ENCODE measurements at places on chromosomes 2 and 18. TPM values are rescaled to one million over a fixed set of nuclear protein-coding genes. Genes with fewer than 3 reads are reported as not detected.
A peak's percentile ranks its signal among the peaks of the same experiment; 100 is the strongest.

GRCh38 chr2:70091816-70092215, 4.5 kb downstream of the PCBP1 start:
- no peak for DNase-seq

DNA sequence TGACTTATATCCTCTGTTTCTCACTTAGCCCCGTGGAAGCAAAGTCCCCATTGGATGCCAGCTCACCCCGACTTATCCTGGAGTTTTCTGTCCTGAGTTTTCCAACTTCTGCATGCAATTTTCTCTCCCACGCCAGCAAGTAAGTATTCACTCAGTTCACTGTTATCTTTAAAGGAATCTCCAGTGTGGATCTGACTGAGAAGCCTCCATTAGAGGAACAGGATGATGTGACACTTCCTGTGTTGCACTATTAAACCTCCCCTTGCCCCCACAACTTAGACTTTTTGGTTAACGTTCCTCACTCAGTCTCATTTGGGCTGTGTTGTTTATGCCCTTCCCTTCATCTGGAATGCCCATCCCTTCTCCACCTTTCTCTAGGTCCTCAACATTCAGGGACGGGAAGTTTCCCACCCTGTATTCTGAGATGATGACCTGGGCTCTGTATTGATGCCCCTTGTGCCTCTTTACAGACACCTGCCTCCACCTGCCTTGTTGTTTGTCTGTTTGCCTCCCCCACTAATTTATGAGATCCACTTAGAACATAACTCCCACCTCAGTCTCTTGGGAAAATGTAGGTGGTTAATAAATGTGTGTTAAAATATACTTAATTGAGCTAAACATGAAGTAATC, 536.1 kb upstream of the RAB6C start:
- no peak for DNase-seq

DNA sequence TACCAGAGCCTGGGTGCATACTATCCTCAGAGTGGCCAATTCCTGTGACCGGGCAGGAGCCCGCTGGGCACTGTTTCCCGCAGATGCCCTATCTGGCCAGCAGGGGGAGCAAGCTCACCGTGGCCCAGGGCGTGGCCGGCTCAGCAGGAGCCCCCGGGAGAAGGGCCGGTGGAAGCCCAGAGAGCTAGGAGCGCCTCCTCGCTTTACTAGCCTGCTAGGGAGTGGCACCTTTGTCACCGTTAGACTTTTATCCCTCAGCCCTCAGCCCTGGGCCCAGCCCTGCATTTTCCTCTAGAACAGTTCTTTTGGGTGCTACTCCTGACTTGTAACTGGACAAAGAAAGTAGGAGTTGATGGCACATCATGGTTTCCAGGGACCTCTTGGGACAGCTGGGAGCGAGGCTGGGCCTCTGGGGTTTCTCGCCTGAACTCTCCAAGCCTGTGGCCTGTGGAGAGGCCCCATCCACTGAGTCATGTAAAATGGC, 24.0 kb downstream of the TMEM177 start:
- DNase-seq: peak; percentile 82

DNA sequence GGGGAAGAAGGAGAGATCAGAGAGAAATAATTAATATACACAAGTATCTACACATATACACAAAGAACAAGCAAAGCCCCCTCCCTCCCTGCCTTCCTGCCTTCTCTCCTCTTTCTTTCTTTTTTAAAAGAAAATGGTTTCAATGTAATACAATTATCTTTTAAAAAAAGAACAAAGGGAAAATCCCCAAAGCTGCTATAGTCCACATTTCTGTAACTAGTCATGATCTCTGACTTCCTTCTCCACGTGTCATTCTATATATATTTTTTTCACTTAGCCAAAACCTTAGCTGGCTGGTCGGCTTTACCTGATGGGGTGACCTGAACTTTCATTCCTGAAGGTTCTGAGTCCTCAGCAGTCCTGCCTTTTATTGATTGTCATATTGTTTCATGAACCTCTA, 44.3 kb downstream of the MAP3K20 start:
- no peak for DNase-seq

GRCh38 chr18:13221869-13222855, 3.6 kb downstream of the LDLRAD4 start:
- no peak for DNase-seq

- DNase-seq: no peak
Observed at GRCh38 chr18:40532046-40532445, 1423.0 kb upstream of the PIK3C3 start.

- DNase-seq: peak; percentile 37
Observed at GRCh38 chr2:237627441-237628246, at the start of gene LRRFIP1. Gene LRRFIP1 (plus strand): TSS chr2:237627587. CDS start chr2:237627645, 58 bp downstream.

GRCh38 chr2:42568401-42569115, at the start of gene MTA3:
Gene MTA3 (plus strand): TSS chr2:42568632. CDS start chr2:42568746, 114 bp downstream.
- DNase-seq: peak; percentile 81

DNA sequence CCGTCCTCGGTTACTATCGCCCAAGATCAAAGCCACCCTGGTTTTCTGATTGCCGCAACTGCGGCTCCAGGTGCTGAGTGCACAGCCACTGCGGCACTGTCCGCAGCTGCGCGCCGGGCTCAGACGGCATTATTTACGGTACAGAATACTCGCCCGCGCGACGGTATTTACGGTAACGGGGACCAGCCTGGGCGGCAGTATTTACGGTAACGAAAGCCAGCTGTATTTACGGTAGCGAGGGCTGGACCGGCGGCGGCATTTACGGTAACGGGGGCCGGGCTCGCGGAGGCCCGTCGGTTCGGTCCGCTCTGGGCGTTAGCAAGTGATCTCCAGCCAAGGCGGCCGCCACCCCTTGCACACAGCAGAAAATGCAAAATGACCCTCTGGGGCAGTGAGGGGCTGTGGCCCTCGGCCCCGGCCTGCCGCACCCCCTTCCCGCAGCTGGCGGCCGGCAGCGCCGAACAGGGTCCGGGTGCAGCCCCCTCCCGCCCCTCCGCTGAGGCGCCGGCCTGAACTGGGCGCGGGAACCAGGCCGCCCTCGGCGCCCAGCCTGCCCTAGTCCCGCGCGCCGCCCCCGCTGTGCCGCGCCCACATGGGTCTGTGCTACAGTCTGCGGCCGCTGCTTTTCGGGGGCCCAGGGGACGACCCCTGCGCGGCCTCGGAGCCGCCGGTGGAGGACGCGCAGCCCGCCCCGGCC, at the start of gene GNAL:
GNAL (plus strand) TSS at position 293 of the 697 bp plus-strand sequence; CDS start at position 593, 300 bp downstream.
- DNase-seq: peak; percentile 82

GRCh38 chr2:31166925-31167324, 28.7 kb upstream of the GALNT14 start:
- no peak for DNase-seq

DNA sequence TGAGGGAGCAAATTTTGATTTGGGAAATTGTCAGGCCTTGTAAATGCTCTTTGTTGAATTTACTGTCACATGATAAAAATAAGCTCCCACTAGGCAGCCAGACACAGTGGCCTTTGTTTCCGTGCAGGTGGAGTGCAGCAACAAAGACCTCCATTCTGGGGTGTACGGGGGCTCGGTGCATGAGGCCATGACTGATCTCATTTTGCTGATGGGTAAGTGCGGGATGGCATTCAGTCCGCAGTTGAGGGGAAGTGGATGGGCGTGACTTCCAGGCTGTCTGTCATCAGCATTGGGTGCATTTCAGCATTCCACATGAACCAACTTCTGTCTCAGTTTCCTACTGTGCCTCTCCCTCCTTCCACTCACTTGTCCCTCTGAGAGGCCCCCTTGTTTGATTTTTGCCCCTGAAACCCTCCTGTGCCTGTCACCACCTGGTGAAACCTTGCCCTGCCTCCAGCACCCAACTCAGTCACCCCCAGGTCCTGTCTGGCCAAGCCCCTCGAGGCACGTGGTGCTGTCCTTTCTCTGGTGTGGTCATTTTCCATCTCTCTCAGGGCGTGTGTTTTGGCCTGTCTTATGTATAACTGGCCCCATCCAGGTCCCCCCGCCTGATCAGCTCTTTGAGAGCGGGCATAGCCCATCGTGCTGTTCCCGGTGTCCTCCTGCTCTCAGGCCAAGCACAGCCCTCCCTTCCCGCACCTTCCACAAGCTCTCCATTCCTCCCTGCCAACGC, 16.3 kb downstream of the CNDP2 start:
- DNase-seq: no peak

DNA sequence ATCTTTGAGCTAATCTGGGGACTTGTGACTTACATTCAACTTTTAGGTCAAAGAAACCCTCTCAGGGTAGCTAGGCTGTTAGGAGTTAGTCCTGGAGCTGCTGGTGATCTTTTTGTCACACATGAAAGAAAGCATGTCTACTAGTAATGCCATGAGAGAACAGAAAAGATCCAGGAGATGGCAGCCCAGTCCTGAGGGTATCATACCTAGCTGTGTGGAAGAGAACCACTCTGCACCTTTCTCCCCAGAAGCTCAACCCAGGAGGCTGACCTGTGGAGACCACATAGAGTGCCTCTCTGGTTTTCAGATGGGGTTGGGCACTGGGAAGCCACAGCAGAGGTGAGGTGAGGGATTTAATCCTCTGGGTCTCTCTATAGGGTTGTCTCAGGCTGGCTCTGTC, 460.2 kb upstream of the UBE2E3 start:
- no peak for DNase-seq

- DNase-seq: no peak
Observed at GRCh38 chr2:139885921-139886498, 1105.8 kb upstream of the NXPH2 start.

DNA sequence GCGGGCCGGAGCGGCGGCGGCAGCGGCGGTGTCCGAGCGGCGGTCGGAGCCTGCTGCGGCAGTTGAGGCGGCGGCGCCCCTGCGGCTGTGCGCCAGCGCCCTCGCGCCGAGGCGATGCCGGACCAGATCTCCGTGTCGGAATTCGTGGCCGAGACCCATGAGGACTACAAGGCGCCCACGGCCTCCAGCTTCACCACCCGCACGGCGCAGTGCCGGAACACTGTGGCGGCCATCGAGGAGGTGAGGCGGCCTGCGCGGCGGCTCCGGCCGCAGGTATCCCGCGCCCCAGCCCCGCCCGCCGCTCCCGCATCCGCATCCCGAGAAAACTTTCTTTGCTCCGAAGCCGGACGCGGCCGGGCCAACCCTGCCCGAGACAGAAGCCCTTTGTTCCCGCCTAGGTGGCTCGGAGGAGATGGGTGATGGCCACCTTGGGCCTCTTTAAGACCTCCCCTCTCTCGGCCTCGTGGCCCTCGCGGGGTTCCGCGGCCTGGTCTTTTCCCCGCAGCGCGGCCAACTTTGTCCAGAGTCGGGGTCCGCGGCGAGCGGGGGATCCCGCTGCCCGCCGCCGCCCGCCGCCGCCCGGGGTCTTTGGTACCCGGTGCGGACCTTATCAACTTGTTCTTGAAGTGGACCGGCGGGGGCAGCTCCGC, 504 bp downstream of the ASAP2 start:
- peak; percentile 22 for DNase-seq

DNA sequence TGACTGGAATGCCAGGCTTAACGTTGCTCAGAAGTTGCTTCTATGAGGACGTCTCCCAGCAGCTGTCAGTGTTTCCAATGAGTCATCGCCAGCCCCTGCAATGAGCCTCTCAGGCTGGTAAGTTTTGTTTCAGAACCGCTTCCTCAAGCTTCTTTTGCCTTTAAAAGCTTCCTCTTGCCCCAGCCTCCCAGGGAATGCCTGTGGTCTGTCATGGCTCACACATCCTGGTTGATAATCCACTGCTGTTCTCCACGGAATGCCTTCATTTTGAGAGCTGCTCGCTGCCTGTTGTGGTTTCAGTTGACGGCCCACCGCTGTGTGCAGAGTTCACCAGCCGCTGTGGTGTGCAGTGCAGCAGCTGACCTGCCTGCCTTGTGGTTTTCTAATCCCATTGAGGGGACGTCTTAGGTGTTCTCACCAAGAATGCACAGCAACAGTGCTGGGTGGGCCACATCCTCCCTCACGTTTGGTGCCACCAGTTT, 96.4 kb downstream of the RTP5 start:
- peak; percentile 90 for DNase-seq

GRCh38 chr2:45009928-45010701, 863 bp upstream of the SIX2 start:
- DNase-seq: no peak

- no peak for DNase-seq
Observed at GRCh38 chr2:32379352-32379751, 22.5 kb downstream of the BIRC6 start.

GRCh38 chr2:121527009-121527682, 3.5 kb upstream of the RNU4ATAC start:
- DNase-seq: peak; percentile 72

GRCh38 chr2:121030523-121030922, 254.5 kb downstream of the TFCP2L1 start:
- no peak for DNase-seq

- peak; percentile 66 for DNase-seq
Observed at GRCh38 chr18:21179590-21180220, 62.3 kb upstream of the GREB1L start.

GRCh38 chr2:439556-440402, 151.9 kb upstream of the ALKAL2 start:
- no peak for DNase-seq

- peak; percentile 73 for DNase-seq
Observed at GRCh38 chr18:813172-814071, 1.4 kb upstream of the YES1 start.

GRCh38 chr18:73283788-73284187, 416.0 kb upstream of the NETO1 start:
- DNase-seq: no peak

- DNase-seq: no peak
Observed at GRCh38 chr2:207067473-207067872, 98.3 kb downstream of the KLF7 start.

The ANKRD30B gene
- not detected for total RNA-seq

The MYOM1 gene
- 0.95 TPM for total RNA-seq

The MOGAT1 gene
- not detected for total RNA-seq

The LHCGR gene
- total RNA-seq: not detected

The AKAIN1 gene
- total RNA-seq: not detected

The IL37 gene
- total RNA-seq: not detected

The PAX3 gene
- not detected for total RNA-seq

The RAB31 gene
- total RNA-seq: 1.8 TPM

The EFR3B gene
- total RNA-seq: 1.1 TPM

The RESP18 gene
- total RNA-seq: not detected

The TUBA3D gene
- not detected for total RNA-seq

The KLHL41 gene
- total RNA-seq: not detected

The POTEJ gene
- total RNA-seq: not detected

The CFAP221 gene
- not detected for total RNA-seq

The FAM110C gene
- total RNA-seq: 0.51 TPM

The ZSWIM2 gene
- not detected for total RNA-seq

The REEP1 gene
- total RNA-seq: 0.19 TPM

The IL1RL1 gene
- total RNA-seq: 0.26 TPM

The POTEC gene
- not detected for total RNA-seq

The PLCD4 gene
- total RNA-seq: 0.18 TPM

All from activated CD4-positive, alpha-beta T cell treated with anti-CD3 and anti-CD28 coated beads for 36 hours (primary cell).